ENCODE measurements at places on chromosomes 11 and 22. TPM values are rescaled to one million over a fixed set of nuclear protein-coding genes. Genes with fewer than 3 reads are reported as not detected.
A peak's percentile ranks its signal among the peaks of the same experiment; 100 is the strongest.

DNA sequence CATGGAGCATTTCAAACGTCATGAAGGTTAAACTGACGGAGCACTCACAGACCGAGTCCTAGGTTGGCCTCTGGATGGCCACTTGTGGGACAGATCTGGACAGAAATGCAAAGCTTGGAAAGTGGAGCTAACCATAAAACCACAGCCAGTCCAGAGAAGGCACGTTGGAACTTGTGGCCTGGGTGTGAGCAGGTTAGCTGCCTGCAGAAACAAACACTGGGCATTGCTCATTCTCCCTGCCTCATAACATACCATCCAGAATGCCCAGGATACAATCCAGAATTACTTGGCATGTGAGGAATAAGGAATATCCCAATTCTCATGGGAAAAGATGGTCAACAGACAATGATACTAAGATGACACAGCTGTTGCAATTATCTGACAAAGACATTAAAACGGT is 1005.0 kb downstream of the TBC1D22A start:
- no peak for ATAC-seq

AGBL2 gene
- 8.6 TPM for total RNA-seq

GRCh38 chr11:75275581-75275980 is 35.0 kb downstream of the TPBGL start:
- ATAC-seq, result peak; percentile 92

DNA sequence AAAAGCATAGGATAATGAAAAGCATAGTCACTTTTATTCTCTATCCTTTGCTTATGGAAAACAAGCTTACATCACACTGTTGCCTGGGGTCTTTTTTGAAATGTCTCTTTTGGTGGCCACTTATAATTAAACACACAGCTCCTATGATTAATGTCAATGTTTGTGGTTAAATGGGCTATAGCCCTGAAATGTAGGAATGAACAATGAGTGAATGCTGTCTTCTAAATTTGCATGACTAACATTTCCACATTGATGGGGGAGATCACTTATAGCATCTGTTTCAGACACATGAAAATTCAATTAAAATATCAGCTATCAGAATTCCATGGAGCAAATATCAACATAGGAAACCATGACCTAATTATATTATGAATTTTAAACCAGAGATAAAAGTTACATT is 171.4 kb upstream of the FAT3 start:
- no peak for ATAC-seq

SORL1 gene
- 98.5 TPM for total RNA-seq

DNA sequence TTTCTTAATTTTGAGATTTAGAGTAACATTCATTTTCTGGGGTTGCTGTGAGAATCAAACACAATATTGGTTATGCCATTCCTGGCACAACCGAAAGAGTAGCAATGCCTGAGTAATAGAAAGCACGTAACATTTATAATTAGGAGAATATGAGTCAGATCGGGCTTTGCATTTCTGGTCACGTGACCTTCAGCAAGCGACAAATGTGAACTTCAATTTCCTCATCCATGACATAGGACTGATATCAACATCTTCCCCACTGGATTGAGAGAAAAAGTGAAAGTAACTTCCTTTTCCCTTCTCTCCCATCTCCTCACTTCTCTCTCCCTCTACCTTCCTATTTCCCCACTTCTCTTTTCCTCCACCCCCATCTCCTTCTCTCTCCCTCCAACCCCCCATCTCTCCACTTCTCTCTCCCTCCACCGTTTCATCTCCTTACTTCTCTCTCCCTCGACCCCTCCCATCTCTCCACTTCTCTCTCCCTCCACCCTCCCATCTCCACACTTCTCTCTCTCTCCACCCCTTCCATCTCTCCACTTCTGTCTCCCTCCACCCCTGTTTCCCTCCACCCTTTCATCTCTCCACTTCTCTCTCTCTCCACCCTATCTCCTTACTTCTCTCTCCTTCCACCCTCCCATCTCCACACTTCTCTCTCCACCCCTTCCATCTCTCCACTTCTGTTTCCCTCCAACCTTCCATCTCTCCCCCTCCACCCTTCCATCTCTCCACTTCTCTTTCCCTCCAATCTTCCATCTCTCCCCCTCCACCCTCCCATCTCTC is 33.5 kb upstream of the CAT start:
- ATAC-seq, result peak; percentile 91

DNA sequence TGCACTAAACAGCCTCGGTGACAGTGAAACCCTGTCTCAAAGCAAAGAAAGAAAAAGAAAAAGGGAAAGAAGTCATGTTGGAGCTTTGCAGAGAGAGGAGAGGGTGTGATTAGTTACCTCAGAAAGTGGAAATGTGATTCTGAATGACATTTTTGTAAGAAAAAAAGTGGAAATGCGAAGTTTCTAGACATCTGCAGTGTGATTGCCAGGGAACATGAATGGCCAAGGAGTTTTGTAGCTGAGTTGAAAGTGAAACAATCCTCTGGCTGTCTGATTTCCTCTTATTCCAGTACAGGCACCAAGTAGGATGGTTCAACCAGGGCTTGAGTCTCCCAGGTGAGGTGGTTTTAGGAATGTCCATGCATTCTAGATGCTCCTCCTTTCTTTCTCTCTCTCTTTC is 17.8 kb upstream of the SYVN1 start:
- ATAC-seq, result no peak

DNA sequence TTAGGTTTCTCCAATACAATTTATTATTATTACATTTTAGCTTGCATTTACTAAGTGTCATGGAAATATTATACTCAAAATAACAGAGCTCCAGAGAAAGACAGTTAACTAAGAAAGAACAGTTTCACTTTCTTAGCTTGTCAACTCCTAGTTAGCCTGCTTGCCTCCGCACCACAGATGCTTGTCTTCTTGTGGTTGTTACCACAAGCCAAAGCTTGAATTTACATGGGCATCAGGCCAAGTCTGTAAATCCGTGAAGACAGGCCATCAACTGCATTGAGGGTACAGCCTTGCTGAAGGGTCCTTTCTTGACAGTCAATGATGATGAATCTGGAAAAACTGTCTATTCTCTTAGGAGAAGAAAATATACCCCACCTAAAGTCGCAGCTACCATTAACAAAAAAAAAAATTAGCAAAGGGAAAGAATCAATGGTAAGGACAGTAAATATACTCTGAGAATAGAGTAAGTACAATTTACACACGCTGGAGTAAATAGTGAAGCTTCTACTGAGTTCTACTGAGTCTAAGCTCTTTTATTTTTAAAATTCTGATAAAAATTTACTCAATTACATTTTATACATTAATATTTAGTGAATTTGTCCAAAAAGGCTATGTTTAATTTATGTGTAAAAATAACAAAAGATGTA is 15.6 kb upstream of the DENND5A start:
- peak; percentile 90 for ATAC-seq

All from activated T-helper 17 cell treated with anti-CD3 and anti-CD28 coated beads, Interleukin-2, amount 50 U/mL, for 72 hours (primary cell).